Fibroblast of skin of abdomen (primary cell): ENCODE measurements at places on chromosomes 4 and X.
A peak's percentile ranks its signal among the peaks of the same experiment; 100 is the strongest.

DNA sequence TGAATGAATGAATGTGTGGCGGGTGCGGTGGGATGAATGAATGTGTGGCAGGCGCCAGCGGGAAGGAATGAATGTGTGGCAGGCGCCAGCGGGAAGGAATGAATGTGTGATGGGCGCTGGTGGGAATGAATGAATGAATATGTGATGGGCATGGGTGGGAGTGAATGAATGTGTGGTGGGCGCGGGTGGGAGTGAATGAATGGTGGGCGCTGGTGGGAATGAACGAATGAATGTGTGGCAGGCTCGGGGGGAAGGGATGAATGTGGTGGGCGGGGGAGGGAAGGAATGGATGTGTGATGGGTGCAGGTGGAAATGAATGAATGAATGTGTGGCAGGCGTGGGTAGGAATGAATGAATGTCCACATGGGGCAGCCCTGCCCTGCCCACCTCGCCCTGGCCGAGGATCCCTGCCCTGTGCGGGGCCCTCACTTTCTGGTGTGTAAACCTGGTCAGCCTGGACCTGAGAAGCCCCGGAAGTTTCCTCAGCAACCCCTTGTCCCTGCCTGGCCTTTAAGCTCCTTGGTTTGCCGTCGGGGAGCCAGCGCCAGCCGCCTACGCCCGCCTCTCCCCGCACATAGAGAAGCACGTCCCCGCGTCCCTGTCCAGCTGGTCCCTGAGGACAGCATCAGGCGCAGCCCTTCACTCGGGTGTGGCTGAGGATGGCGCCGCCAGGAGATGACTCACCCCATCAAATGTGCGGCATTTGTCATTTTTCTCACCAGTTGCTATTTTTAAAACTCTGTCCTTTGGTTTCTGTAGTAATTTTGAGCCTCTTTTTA, 112.8 kb upstream of the LRPAP1 start:
- no peak for DNase-seq

- DNase-seq, result no peak
These were observed 183.3 kb downstream of the MAB21L2 start for GRCh38 chr4:150765216-150765615.

DNA sequence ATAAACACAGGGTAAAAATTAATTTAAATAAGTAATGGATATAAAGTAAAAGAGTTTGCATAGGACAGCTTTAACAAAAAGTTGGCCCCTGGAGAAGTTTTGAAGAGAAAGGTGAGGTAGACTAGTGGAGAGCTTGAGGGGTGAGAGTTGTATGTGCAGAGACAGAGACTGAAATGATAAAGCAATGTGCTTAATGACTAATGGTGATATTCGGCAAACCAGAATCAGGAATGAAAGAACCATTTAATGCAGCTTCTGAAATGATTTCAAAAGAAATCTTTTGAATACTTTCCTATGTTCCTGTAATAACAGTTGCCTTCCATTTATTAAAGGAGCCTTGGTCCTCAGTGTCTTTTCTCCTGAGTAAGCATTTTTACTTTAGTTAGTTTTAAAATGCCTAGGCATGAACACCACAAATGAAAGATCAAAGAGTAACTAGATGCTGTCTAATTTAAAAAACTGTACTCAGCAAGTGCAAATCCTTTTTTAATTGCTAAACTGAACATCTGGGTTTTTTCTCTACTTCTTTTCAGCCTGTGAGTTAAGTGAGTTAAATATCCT, 28.5 kb downstream of the CAMK2D start:
- DNase-seq, result no peak

DNA sequence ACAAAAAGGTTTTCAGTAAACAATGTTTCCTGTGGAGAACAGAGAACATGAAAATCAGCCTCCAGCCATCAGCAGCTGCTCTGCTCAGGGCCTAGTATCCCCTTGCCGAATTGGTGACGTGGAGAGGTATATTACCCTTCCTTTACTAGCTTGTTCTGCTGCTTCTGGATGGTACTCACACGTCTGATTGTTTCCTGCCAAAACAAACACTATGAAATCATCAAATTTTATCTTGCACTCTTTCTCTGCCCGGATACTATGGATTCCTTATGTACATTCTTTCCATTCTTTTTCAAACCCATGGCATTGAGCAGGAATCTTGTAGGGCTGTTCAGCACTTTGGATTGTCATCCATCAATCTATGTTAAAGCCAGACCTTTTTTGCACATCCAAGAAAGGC, 18.8 kb upstream of the METAP1 start:
- peak; percentile 78 for DNase-seq
